ENCODE measurements at places on chromosomes 3 and 15.

DNA sequence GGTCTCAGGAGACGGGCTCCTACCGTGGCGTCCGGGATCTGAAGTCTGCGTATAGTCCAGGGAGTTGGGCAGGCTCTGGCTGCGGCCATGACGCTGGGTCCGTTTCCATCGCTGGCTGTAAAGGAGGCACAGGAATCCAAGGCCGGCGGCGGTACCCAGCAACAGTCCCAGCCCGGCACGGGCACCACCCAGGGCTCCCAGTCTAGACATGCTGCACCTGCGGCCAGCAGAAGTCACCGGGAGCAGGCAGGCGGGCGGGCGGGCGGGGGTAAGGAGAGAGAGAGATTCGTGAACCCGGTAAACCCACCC lies 526 bp downstream of the RMDN3 start:
- DNase-seq, result no peak

GRCh38 chr3:147426931-147427330 lies 17.8 kb downstream of the ZIC1 start:
- no peak for DNase-seq

GRCh38 chr3:55160241-55160983 lies 232.6 kb upstream of the LRTM1 start:
- DNase-seq, result peak; percentile 94

DNA sequence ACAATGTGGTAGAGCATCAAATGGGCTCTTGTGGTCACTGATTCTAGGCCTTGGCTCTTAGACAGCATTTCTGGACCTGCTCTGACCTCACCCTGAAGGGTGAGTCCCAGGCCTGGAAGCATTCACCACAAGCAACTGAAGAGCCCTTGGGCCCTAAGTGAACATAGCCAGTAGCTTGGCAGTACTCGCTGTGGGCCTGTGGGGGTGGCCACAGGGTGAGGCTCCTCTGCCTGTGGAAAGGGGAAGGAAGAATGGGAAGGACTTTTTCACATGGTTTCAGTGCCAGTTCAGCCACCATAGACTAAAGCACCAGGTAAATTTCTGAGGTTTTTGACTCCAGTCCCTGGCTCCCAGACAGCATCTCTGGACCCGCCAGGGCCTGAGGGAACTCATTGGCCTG lies 5.1 kb upstream of the ZSCAN2 start:
- no peak for DNase-seq

- DNase-seq, result no peak
Observed at GRCh38 chr3:85288257-85288656, 329.5 kb downstream of the CADM2 start.

DNA sequence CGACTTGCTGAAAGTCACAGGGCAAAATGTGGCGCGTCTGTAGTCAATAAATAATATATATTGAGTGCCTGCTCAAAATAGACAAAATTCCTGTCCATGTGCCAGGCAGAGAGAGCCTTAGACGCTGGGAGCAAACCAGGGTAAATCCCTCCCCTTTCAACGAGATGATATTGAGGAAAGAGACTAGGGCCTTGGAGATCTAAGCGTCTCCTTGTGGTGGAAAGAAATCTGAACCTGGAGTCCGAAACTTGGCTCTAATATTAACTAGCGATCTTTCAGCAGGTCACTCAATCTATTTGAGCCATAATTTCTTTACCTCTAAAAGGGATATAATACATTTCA lies 348 bp upstream of the DPP8 start:
- no peak for DNase-seq

DNA sequence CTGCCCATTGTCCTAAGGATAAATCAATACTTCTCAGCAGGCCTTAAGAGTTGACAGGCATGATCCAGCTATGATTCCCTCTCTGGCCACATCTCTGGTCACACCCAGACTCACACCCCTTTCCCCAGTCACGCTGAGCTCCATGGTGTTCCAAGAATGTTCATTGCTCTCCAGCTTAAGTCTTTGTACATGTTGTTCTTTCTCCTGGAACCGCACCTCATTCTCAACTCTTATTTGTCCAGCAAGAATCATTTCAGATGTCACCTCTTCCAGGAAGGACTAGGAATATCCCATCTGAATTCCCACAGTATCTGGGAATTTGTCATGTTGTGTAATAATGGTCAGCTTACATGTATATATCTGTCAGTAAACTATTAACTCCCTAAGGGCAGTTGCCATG lies 118.3 kb upstream of the GALNT15 start:
- no peak for DNase-seq

DNA sequence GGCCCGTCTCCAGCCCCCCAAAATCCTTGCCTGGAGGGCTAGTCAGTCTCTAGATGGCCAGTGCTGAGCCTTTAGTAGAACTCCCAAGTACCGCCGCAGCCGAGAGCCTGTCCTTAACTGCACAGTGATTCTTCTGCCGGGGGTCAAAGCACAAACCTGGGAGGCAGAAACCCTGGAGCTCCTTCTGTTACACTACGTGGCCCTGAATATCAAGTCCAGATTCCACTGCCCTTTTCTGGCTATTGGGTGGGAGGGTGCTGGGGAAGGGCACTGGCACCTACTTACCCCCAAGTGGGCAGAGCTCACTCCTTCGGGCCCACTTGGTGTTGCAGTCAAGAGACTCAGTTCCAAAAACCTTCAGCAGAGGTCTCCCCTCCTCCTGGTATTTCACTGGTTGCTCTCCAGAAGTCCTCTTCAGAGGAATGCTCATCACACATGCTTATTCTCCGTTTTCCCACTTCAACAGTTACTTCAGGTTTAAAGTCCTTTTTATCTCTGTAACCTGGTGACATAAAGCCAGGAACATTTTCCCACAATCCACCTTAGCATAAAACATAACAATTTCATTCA lies 10.8 kb downstream of the PDHB start:
- DNase-seq, result peak; percentile 9

GRCh38 chr3:4719046-4719501 lies 225.9 kb downstream of the ITPR1 start:
- DNase-seq, result no peak

- peak; percentile 7 for DNase-seq
Observed at GRCh38 chr3:179227349-179227748, 23.6 kb downstream of the KCNMB3 start.

DNA sequence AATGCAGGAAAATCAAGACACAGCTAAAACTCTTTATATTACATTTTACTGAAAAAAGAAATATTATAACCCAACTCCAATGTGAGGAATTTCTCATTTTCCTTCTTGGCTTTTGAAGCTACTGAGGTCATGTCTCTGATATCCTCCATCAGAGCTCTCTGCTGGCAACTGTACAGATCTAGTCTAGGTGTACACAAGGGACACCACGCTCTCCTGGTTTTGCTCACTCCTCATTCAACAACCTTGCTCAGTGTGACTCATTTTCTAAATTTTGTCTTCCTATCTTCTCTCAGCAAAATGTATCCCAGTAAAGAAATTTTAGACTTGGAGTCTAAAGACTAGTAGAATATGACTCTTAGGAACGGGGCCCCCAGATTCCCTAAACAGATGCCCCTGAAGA lies 144.3 kb downstream of the KCNMB2 start:
- no peak for DNase-seq

DNA sequence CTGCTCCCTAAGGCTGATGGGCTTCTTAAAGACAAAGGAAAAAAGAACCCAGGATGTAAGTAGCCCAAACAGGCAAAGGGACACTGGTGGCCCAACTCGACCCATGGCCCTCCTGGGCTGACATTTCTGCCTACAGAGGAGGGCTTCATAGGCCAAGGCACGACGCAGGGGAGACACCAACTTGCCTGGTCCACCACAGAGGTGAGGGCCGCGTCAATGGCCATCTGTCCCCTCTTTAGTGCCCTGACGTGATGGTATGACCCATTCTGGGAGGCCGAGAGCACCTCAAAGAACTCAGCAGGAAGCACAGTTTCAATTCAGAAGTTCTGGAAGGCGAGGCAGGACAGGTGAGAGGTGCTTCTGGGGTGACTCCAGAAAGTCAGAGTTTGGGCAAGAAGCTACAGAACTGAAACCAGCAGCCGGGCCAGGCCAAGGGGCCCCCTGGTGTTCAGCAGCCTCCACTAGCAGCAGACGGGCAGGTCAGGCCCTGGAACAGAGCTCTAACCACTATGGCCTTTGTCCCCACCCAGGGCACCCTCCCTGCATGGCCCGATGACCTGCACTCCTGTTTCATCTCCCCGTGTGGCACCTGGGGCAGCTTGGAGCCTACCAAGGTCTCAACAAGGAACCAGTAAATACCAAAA lies 45.1 kb downstream of the HMCES start:
- DNase-seq, result no peak

DNA sequence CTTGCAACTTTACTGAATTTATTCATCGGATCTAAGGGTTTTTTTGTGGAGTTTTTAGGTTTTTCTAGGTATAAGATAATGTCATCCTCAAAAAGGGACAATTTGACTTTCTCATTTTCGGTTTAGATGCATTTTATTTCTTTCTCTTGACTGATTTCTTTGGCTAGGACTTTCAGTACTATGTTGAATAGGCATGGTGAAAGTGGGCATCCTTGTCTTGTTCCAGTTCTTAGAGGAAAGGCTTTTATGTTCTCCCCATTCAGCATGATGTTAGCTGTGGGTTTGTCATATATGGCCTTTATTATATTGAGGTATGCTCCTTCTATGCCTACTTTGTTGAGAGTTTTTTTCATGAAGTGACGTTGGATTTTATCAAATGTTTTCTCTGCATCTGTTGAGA lies 106.7 kb downstream of the FAM43A start:
- no peak for DNase-seq

DNA sequence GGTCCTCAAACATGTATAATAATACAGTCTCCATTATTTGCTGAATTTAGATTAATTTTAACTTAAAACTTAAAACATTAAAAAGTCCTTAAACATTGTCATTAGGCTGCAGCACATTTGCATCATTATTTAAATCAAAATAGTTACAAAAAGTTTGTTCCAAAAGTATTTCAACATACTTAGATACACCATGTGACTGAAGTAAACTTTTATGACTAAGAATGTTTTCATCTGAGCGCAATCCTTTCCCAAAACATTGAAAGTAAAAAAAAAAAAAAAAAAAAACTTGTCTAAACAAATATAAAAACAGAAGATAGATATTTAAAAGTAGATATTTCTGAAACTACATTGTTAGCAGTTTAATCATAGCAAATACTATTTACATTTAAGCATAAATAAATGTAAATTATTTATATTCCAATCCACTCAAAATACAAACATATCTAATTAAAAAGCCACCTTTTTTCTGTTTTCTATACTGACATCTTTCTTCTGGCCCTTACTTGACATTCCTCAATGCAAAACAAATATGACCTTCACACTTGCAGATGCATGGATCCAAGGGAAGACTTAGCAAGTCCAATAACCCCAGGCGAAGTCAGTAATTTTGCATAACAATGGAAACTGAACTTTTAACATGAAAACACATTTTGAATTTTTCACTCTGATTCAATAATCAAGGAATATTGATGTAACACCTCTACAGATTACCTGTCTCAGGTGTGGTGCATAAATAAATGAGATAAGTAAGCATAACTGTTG lies 10.3 kb downstream of the FAM227B start:
- DNase-seq, result no peak

DNA sequence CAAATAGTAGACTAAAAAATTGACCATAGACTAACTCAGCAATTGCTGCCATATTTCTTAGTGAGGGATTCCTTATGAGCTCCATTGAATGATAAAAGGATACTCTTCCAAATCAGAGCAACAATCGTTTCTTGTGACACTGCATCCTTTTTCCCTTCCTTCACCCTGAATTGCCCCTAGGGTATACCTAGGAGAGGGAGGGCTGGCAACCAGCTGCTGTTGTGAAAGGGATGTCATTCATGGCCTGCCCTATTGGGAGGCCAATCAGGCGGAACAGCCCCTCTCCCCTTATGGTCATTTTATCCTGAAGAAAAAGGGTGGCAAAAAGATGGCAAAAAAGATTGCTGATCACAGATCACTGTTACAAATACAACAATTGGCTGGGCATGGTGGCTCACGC lies 26.3 kb downstream of the B3GNT5 start:
- DNase-seq, result no peak

- no peak for DNase-seq
Observed at GRCh38 chr3:80238152-80238551, 470.4 kb upstream of the ROBO1 start.

DNA sequence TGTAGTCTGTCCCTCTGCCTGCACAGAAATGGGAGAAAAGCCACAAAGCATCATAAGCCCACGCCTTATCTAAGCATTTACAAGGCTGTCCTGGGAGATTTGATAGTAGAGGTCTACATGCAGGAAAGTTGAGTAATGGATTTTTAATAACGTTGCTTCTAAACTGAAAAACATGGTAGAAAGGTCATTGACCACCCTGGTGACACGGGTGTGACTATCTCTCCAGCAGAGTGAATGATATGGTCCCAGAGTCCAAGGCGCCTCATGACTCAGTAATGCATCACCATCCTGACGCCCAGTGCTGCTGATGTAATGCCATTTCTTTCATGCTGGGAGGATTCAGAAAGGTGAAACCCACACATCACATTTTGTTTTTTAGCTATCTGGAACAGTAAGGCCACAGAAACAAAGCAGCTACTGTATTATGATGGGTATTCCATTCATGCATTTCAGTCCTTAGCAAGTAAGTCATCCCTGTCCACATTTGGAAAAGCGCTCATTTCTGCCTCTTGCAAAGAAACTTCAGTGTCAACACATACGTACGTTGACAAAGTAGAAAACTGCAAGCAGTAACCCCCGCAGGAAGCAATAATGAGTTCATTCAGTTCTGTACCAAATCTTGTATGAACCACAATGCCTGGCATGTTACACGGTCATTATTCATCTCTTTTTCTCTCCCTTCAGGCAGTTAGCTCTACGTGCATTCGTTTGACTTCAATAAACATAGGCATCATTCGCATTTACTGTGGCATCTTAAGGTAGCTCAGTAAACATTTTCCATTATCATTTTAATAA lies 483.5 kb downstream of the GABRG3 start:
- DNase-seq, result peak; percentile 25

DNA sequence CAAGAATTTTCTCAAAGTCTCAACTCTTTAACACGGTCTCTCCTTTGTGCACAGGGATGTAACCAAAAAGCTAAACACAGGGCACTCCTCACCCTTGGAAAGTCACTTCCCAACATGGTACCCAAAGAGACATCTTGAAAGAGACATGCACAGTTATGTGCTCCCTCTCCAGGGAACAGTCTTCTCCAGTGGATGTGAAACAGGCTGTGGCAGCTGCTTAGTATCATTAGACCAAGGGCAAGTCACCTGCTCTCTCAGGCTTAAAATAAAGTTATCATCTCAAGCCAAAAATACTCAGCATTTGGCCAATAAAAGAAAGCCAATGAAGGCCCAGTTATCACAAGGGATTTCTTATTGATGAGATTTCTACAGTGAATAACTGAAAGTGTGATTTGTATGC lies 128.3 kb downstream of the WDR76 start:
- no peak for DNase-seq

- DNase-seq, result no peak
Observed at GRCh38 chr3:175911937-175912336, 1052.8 kb downstream of the NAALADL2 start.

DNA sequence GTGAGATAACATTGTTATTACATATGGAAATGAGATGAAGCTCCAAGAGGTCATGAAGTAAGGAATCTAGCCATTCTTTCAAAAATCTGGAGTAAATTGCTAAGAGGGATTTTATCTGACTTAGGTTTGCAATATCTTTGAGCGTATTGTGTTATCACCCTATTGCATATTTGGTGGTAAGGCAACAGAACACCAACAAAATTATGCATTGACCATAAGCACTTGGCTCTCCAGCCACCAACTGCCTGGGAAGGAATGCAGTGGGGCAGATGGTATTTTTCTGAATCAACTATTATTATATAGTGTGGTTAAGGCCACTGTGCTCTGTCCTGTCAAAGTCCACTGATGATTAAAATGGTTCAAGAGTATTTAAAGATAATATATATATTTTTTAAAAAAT lies 287.9 kb upstream of the SEMA6D start:
- no peak for DNase-seq
